Coronary artery (tissue), 2 donors: ENCODE measurements at places on chromosomes 5 and 9.
A peak's percentile ranks its signal among the peaks of the same experiment; 100 is the strongest.

GRCh38 chr5:136764601-136765000 lies 399.3 kb upstream of the TRPC7 start:
- no peak for DNase-seq

- no peak for DNase-seq
These were observed 219.7 kb downstream of the EBF1 start for GRCh38 chr5:158879993-158880392.

DNA sequence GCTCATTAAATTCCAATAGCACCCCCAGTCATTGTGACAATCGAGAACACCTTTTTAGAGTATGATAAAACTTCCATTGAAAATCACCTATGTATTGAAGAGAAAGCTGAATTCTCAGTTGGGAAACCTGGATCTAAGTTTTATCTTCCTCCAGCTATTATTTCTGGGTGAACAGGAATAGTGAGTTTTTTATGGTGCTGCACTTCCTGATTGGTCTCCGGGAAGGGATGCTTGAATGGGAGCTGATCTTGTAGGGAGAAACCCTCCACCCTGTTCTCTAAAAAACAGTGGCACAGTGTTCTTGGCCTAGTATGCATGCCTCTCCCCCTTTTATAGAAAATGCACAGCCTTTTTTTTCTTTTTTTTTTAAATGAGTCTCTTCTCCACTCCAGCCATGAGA lies 112.2 kb downstream of the ACTBL2 start:
- no peak for DNase-seq

DNA sequence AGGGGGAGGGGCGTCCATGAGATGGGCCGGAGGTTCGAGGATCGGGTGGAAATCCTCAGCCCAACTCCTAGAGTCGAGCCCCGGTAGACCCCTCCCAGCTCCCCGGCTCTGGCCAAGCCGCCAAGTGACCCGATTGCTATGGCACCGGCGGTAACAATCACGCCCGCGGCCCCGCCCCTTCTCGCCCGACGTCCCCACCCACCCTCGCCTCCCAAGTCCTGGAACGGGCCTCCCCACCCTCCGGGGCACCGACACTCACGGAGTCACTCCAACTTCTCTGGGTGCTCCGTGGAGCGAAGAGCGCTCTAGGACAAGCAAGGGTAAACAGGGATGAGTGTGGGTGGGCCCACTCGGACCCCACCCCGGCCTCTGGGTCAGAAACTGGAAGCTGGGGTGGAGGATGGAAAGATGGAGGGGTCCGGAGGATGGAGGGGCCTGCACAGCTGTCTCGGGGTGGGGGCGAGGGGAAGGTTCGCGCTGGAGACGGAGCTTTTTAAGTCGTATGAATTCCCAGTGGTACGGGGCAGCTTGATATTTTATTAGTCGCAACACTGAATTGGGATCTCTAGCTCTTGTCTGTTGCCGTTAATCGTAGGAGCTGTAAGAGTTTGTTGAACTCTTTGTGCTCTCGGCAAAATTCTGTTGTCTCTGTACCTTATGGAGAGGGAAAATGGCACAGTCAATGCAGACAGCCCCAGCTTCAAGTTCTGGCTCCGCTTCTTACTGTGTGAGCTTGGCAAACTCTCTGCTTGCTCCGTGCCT lies at the start of gene SPACA9:
Gene SPACA9 (plus strand): TSS at position 204 of the 762 bp plus-strand sequence. CDS start 5,050 bp downstream, outside the sequence.
- peak; percentile 92 for DNase-seq

DNA sequence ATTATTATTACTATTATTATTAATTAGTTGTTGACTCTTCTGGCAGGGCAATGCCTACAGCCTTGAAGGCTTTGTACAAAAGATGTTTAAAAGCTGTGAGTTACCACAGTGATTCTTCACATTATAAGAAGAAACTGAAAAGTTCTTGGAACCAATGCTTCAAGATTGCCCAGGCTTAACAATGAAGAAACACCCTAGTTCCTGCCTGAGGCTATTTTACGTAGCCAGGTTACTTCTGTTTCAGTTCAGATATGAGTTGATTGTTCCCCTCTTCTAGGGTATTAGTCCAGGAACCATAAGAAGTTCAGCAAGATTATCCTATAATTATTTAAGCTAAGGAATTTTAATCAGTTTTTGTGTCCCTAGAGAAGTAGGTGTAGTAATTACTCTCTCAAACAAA lies 154.6 kb upstream of the CDH12 start:
- no peak for DNase-seq

DNA sequence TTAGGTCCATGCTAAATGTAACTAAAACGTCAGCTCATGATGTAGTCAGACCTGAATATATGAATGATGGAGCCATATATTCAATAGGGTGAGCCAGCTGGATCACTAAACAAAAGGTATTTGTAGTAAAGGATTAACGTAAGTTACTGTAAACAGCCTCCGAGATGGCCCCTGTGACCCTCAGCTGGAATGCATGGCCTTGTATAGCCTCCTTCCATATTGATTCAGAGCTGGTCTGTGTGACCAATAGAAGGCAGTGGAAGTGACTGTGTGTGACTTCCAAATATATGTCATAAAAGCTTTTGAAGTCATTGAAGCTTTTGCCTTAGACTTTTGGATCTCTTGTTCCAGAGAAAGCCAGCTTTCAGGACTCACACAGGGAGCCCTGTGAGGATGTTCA lies 154.4 kb upstream of the CHD1 start:
- no peak for DNase-seq

GRCh38 chr5:64158827-64159226 lies 6.8 kb upstream of the RNF180 start:
- no peak for DNase-seq

DNA sequence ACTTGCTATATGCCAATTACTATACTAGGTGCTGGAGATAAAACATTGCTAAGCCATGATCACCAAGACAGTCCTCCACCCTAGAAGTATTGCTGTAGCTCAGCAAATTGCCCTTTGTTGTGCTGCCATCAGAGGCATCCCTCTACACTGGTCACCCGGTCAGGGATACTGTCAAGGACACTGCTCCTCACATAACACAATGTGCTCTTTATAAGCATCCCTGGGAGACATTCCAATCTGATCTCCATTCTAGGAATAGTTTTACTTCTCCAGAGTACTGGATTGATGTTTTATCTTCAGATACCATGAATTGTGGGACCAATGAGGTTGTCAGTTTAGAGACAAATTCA lies 10.4 kb upstream of the DNAJA1 start:
- DNase-seq: no peak
